Endothelial cell of umbilical vein (primary cell): ENCODE measurements at places on chromosomes 7 and 10. TPM values are rescaled to one million over a fixed set of nuclear protein-coding genes. Genes with fewer than 3 reads are reported as not detected.

DNA sequence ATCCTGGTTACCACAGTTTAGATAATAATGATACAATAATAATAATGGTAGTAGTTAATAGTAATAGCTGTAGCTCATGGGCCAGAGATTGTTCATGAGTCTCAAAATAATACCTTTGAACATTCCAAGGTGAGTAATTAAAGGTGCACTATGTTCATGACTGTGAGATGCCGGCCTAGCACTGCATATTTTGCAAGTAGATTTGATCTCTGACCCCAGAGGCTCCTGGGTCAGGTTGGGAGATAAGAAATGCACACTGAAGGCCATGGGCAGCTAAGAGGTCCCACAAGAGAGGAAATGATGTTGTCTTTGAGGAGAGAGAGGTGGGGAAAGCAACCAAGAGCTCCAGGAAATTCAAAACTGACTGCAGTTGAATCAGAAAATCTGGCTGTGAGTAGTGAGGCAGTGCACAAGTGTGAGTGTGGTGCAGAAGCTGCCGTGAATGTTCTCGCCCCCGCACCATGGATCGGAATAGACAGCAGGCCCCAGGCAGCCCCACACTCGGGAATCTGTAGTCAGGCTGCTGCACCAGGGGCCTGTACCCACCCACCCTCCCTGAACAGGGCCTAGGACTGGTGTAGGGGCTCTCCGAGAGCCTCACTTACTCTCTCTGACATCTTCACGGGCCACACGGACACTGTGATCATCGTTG is 11.9 kb downstream of the CPXM2 start:
- no peak for DNase-seq
- no peak overlapping the region for H3K4me3 ChIP-seq
- H3K27me3 ChIP-seq: no peaks in the 10 kb centered on the region
- H3K36me3 ChIP-seq: no peaks in the 10 kb centered on the region

- H3K36me3 ChIP-seq: no peaks in the 10 kb centered on the region
- no peaks in the 10 kb centered on the region for H3K4me1 ChIP-seq
- H3K4me3 ChIP-seq: no peak overlapping the region
- no peak overlapping the region for H3K27ac ChIP-seq
- no peak for DNase-seq
- H3K27me3 ChIP-seq: no peaks in the 10 kb centered on the region
These were observed 35.9 kb upstream of the FZD9 start for GRCh38 chr7:73397521-73398281.

- no peaks in the 10 kb centered on the region for H3K36me3 ChIP-seq
- no peaks in the 10 kb centered on the region for H3K27me3 ChIP-seq
- H3K4me3 ChIP-seq: no peak overlapping the region
- no peak overlapping the region for H3K27ac ChIP-seq
These were observed 688.1 kb downstream of the LRMDA start for GRCh38 chr10:76119515-76119914.

DNA sequence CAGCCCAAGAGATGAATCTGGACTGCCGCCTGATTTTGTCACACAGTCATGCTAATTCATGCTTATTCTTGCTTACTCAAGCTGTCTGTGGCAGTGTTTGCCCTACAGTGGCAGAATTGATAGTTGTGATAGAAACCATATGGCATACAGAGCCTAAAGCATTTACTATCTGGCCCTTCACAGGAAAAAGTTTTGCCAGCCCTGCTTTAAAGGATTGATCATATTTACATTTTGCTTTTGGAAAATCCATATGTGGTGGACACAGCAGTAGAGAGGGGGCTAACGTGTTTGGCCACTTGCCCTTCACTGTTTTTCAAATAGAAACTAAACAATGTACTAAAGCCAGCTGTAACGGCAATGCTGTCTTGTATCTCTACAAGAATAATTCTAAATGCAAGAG is 974.0 kb upstream of the GHITM start:
- no peak for DNase-seq
- H3K36me3 ChIP-seq: no peaks in the 10 kb centered on the region
- H3K4me3 ChIP-seq: no peak overlapping the region
- H3K27me3 ChIP-seq: no peaks in the 10 kb centered on the region
- no peak overlapping the region for H3K27ac ChIP-seq
- no peaks in the 10 kb centered on the region for H3K4me1 ChIP-seq

DNA sequence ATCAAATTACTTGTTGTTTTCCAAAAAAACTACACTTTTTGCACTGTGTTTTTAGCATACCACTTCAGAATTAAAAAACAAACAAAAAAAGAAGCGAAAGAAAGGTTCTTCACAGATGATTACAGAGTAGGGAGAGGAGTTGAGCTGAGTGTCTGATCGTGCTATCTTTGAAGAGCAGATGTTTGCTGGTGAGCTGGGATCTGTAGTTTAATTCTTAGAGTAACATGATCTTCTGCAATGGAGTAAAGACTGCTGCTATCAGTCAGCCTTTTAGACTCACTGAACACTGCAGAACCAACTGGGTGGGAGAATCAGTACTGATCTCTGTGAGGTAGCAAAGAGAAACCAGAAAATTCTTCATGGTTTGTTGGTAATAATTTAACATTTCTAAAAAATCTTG is 1197.8 kb upstream of the SORCS1 start:
- H3K36me3 ChIP-seq: no peaks in the 10 kb centered on the region
- no peaks in the 10 kb centered on the region for H3K27me3 ChIP-seq
- no peak overlapping the region for H3K4me3 ChIP-seq
- H3K27ac ChIP-seq: no peak overlapping the region
- H3K4me1 ChIP-seq: no peaks in the 10 kb centered on the region

DNA sequence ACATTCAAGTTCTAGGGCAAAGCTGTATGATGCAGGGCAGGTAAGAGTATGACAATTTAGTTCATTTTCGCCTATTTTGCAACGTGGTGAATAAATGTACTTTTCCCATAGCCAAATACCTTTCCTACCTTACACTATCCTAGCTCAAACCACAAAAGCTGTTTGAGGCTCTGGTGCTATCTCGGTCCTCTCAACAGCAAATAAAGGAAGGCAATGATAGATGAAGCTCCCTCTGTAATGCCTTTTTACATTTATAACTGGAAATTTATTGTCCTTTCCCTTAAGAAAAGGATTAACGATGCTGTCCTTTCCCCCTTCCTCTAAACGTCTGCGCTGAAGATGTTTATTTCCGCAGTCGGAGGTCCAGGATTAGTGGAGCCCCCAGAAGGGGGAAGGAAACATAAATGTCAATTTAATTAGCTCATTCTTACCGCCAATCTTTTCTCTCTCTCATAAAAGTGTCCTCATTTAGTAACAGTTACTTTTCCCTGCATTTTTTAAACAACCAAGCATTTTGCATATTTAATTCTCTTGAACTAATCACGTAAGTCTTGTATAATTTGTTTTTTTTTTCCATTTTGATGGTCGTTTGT is 114.6 kb downstream of the PIP4K2A start:
- peak overlapping the region; percentile 13 for H3K27ac ChIP-seq
- peaks cover 4% of the 10 kb centered on the region for H3K36me3 ChIP-seq
- no peaks in the 10 kb centered on the region for H3K27me3 ChIP-seq

GRCh38 chr7:78734626-78735025 is 718.8 kb downstream of the MAGI2 start:
- H3K36me3 ChIP-seq: no peaks in the 10 kb centered on the region
- no peak for DNase-seq
- H3K4me1 ChIP-seq: no peaks in the 10 kb centered on the region
- no peak overlapping the region for H3K27ac ChIP-seq
- H3K27me3 ChIP-seq: no peaks in the 10 kb centered on the region

- DNase-seq: peak; percentile 28
- H3K36me3 ChIP-seq: no peaks in the 10 kb centered on the region
- H3K4me1 ChIP-seq: no peaks in the 10 kb centered on the region
- H3K27me3 ChIP-seq: no peaks in the 10 kb centered on the region
- no peak overlapping the region for H3K4me3 ChIP-seq
- H3K27ac ChIP-seq: no peak overlapping the region
These were observed 103.1 kb upstream of the APBB1IP start for GRCh38 chr10:26334932-26335573.

DNA sequence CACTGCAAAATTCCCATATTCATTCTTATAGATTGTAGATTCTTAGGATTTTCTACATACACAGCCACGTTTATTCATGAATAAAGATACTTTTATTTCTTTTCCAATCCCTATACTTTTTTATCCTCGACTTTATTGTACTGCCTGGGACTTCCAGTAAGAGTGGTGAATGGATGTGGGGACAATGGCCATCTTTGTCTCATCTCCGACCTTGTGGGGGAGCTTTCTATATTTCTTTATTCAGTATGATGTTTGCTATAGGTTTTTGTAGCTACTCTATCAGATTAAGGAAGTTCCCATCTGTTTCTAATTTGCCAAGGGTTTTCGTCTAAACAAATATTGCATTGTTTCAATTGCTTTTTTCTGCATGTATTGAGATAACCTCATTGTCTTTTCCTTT is 184.3 kb downstream of the FOXP2 start:
- H3K36me3 ChIP-seq: no peaks in the 10 kb centered on the region
- no peak overlapping the region for H3K4me3 ChIP-seq
- no peak for DNase-seq
- no peaks in the 10 kb centered on the region for H3K4me1 ChIP-seq
- H3K27ac ChIP-seq: no peak overlapping the region

Gene PRLHR
- total RNA-seq: not detected in 2 replicates

Gene RET
- total RNA-seq: 0.22 TPM in 1 of 2 replicates, not detected in the other

Gene GJD4
- total RNA-seq: not detected in 2 replicates

Gene DOCK4
- 164 TPM in 2 replicates for total RNA-seq

Gene MSS51
- 3.1 and 3.5 TPM in 2 replicates for total RNA-seq
